ENCODE measurements at places on chromosomes 7 and 10.

- DNase-seq, result no peak
Measured at GRCh38 chr10:75351637-75352036, 49.9 kb downstream of the ZNF503 start.

- no peak for DNase-seq
Measured at GRCh38 chr10:69750011-69750373, 51.7 kb upstream of the COL13A1 start.

GRCh38 chr10:114239117-114239993 lies at the start of gene VWA2:
Gene VWA2, plus strand, starts transcription at chr10:114239254. Its CDS starts 9,460 bp downstream, at chr10:114248714.
- DNase-seq, result peak; percentile 22

GRCh38 chr10:75358835-75359421 lies 42.6 kb downstream of the ZNF503 start:
- no peak for DNase-seq

DNA sequence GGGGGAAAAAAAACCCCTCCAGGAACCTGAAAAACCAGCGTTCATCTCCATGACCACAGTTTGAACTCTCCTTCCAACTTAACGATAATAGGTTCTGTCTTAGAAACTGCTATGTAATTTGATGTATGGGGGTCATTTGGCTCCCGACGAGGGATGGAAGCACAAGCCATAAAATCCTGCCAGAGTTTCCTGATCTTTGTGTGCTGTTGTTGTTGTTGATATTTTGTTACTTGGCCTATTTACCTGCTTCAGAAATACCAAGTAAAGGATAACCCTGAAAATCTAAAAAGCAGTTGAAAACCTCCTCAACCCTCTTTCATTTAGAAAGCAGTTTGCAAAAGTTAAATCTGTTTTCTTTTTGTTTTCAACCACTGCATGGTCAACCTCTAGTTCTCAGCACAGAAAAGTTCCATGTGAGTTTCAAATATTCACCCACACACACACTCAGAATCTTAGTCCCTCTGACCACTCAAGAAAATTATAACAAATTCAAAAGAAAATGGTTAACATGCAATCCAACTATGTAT lies 9.3 kb upstream of the HOXA2 start:
- no peak for DNase-seq

DNA sequence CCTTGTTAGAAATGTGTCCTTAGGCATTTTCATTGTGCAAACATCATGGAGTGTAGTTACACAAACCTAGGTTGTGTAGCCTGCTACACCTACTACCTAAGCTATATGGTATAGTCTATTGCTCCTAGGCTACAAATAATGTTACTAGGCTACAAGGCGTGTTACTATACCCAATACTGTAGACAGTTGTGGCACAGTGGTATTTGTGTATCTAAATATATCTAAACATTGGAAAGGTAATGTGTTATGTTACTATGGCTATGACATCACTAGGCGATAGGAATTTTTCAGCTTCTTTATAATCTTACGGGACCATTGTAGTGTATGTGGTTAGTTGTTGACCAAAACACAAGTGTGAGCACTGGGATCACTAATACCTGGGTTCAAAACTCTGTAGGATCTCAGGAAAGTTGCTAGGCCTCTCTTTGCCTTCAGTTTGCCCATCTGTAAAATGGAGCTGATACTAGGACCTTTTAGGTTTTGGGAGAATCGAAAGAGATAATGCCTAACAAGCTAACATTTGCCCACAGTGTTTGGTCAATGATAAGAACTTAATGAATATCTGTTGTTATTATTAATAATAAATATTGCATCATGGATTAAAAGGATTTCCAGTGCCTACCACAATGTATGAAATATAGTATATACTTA lies 2.7 kb downstream of the BICC1 start:
- no peak for DNase-seq
